ENCODE measurements at places on chromosomes 3 and 15.
A peak's percentile ranks its signal among the peaks of the same experiment; 100 is the strongest.

GRCh38 chr3:48500656-48501055, 3.3 kb downstream of the SHISA5 start:
- DNase-seq: no peak

GRCh38 chr15:36481156-36481555, 98.3 kb upstream of the CDIN1 start:
- no peak for DNase-seq

- DNase-seq: no peak
Observed at GRCh38 chr3:140151321-140151720, 216.3 kb downstream of the CLSTN2 start.

GRCh38 chr15:101411085-101411484, 78.4 kb downstream of the PCSK6 start:
- DNase-seq: no peak

DNA sequence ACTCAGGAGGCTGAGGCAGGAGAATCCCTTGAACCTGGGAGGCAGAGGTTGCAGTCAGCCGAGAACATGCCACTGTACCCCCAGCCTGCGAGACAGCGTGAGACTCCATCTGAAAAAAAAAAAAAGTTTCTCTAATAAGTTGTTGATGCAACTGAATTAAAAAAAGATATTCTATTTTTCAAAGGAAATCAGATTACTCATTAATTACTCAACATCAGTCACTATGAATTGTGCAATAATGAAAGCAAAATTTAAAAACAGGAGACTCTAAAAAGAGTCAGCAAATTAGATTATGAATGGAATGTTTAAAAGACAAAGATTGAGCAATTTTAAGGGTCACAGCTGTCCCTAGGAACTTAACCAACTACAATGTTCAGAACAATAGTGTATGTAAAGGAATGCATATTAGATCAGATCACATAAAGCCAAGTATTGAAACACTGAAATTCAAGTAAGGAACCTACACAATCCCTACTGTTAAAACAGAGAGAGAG, 60.2 kb upstream of the SLC4A7 start:
- DNase-seq: no peak

GRCh38 chr3:190883973-190884832, 21.7 kb upstream of the GMNC start:
- DNase-seq: peak; percentile 9

DNA sequence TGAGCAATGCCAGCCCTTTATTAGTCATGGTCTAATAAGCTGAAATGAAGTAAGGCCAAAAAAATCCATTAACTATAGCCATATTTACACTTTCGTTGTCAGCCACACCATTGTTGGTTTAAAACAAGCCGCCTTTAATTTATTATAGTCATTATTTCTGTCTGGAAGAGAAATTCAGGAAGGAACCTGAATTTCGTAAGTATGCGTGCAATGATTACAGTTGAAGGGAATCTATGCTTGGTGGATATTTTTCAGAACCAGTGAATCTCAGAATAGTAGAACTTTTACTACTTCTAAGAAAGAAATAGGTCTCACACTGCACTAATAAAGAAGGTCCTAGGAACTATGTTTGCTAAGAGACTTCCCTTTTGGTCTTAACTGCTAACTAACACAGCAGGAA, 59.1 kb downstream of the FAM43A start:
- DNase-seq: no peak

GRCh38 chr15:59349680-59350420, 22.8 kb downstream of the MYO1E start:
- peak; percentile 65 for DNase-seq

DNA sequence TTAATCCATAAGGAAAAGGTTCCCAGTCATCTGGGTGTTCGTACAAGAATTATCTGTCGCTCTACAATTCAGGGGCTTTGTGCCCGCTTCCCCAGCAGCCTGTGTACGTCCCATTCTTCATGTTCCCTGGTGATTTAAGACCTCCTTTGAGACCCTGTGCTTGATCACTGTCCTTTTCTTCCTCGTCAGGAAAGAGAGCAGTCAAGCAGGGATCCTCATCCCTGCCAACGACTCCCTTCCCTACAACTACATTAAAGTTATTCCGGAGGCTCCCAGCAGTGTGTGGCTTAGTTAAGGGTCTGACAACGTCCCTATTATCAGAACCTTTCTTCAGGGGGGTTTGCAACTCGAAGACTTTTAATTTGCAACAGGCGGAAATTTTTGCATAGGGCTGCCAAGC, 175.7 kb downstream of the FOXP1 start:
- no peak for DNase-seq

DNA sequence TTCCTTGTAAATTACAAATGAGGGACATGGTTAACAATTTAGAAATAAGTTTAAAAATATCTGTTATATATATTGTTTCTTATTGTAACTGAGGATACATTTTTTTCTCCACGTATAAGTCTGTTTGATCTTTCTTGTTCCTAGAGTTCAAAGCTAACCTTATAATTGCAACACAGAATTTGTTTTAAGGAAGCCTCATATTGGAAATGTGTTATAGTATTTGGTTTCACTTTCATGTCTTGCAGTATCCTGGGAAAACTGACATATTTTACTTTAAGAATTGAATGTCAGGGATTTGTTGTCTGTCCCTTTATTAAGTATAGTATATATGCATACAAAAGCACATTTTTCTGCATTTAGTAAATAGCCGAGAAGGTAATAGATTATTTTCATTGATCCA, 23.5 kb upstream of the NIT2 start:
- no peak for DNase-seq

GRCh38 chr15:51888593-51889195, 59.2 kb downstream of the TMOD3 start:
- no peak for DNase-seq

GRCh38 chr3:46030626-46031025, 3.3 kb upstream of the XCR1 start:
- no peak for DNase-seq

DNA sequence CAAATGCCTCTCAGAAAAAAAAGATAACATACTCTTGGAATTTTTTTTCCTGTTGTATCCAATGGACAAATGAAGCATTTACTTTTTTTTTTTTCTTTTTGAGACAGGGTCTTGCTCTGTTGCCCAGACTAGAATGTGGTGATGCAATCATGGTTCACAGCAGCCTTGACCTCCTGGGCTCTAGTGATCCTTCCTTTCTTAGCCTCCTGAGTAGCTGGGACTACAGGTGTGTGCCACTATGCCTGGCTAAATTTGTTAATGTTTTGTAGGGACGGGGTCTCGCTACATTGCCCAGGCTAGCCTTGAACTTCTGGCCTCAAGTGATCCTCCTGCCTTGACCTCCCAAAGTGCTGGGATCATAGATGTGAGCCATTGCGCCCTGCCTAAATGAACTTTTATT, 167.2 kb downstream of the ISL2 start:
- no peak for DNase-seq

DNA sequence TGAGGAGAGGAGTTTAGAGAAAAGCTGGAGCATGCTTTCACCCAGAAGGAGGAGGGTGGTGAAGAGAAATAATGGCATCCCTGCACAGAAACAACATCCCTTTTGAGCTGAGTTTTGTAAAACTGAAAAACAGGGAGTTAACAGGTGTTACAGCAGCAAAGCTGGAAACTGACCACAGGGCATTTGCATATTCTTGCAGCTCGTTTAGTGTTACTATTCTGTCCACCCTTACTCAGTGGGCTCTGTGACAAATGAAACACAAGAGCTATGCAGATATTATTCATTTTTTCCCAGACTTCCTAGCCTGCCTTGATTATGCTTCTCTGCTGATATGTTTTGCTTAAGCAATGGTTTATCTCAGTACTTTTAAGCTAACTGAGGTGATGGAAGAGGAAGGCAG, 272.0 kb downstream of the NEK10 start:
- no peak for DNase-seq

DNA sequence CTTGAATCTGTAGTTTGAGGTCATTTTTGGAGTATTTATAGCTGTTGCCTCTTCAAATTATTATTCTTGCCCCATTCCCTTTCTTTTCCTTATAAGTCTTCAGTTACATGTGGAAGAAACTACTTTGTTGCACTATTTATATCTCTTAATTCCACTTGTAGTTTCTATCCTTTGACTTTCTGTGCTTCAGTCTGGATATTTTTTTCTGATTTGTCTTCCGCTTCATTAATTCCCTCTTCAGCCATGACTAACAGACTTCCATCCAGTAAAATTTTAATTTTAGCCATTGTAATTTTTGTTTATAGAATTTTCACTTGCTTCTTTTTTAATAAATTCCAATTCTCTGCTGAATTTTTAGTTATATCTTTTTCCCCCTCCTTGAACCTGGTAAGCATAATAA, 15.7 kb upstream of the VEPH1 start:
- DNase-seq: no peak

Measured in H54 (cell line).